ENCODE measurements at places on chromosomes 3 and 15.

DNA sequence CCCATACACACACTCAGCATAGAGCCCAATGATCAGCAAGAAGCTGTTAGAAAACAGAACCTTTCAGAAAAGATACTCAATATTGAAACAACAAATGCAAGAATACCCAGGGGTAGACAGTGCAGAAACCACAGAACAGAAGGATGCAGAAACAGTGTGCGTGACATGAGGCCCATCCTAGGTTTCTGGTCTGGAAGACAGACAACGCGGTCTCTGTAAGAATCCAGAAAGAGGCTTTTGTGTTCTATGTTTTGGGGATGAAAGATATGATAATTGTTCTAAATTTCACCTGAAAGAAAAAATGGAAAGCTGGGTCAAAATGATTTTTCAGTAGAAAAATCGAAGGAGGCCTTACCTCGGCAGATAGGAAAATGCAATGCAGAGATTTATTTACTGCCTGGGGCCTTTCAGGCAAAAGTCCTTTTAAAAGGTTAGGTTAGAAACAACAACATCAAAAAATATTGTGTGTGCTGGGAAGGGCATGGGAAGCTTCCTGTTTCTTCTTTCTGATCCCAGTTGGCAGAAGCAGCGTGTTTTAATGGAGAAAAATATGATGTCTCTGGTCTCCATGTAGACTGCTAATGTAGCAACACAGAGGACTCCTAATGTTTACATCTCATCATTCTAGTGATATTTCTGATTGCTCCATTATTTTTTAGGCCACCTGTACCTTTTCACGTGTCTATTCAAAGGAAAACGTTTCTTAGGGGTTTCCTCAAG, 17.0 kb downstream of the SYNM start:
- no peak for DNase-seq

GRCh38 chr15:56783156-56783856, 50.0 kb upstream of the ZNF280D start:
- DNase-seq = no peak

DNA sequence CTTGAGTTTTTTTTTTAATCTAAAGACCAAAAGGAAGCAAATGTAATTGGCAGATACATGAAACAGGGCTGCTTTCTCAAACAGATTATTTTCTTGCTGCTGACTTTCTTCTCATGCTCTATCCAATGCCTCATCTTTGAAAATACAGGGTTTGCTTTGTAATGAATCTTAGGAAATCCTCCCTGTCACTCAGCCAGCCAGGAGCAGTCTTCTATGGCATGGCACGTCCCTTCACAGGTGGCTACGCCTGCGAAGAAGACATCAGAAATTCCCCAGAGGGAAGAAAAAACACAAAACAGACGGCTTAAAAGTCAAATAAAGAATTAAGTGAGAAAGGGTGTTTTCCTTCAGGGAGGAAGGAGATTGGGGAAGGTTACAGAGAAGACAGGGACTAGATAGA, 242.5 kb downstream of the IGSF11 start:
- no peak for DNase-seq

DNA sequence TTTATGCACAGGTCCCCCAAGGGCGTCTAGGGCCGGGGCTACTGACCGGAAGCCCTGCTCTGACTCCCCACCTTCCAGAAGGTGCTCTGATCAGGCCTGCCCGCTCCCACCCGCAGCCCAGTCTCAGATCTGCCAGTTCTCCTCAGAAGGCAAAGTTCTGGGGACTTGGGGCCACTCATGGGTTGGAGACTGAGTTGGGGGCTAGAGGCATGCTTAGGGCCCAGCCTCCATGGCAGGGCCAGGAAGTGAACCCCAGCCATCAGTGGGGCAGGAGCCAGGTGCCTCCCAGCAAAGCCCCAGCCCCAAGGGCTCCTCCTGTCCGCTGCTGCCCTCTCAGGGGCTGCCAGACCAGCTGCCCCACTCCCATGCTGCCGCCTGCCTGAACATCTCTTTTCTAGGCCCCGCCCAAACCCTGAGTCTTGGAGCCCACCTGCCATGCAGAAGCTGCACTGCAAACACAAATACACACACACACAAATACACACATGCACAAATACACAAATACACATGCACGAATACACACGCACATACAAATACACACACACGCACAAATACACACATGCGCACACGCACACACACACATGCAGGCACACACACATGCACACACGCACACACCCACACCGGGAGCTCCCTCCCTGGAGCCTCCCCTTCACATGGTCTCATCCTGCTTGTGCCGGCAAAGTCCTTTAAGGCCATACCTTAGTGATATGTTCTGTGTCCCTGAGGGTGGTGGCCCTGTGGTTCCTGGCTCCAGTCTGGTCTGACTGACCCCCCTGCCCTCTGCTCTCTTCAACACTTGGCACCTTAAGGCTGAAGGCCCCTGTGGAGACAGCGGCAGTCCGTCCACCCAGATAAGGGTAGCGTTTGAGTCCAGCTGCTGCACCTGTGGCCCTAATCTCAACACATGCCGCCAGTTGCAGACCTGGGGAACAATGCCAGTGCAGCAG, 59.2 kb upstream of the KLF13 start:
- no peak for DNase-seq

- DNase-seq = no peak
Observed at GRCh38 chr3:114144909-114145688, 33.8 kb downstream of the DRD3 start.

- no peak for DNase-seq
Observed at GRCh38 chr3:64342940-64343688, 117.8 kb upstream of the PRICKLE2 start.

GRCh38 chr3:16686679-16687078, 81.5 kb upstream of the DAZL start:
- DNase-seq = no peak

DNA sequence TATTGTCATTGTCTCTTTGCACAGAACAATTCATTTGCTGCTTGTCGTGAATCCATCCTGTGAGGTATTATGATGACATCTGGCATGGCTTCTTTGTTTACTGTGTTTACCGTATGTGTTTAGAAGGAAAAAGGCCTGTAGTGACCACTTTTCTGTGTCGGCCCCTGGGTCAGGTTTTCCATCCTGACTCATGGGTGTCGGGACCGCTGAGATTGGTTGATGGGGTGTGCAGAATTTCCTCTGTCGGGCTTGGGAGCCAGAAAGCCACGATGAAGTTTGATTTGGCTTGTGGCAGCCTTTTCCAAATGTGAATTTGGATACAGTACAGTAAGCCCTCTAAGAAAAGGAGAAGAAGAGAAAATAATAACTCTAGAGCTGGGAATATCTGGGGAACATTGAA, 113.5 kb downstream of the FNDC3B start:
- no peak for DNase-seq

DNA sequence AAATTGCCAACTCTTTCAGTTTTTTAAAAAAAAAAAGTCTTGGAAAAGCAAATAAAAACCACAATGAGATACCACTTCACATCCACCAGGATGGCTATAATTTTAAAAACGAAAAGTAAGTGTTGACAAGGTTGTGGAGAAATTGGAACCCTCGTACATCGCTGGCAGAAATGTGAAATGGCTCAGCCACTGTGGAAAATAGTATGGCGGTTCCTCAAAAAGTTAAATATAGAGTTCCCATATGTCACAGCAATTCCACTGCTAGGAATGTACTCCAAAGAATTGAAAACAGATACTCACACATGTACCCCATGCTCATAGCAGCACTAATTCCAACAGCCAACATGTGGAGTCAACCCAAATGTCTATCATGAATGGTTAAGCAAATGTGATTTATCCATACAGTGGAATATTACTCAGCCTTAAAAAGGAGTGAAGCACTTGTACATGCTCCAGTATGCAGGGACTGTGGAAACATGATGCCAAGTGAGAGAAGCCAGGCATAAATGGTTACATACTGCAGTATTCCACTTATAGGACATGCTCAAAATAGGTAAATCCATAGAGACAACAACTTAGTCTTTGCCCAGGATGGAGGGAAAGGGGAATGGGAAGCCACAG, 73.8 kb upstream of the PCSK6 start:
- no peak for DNase-seq

- DNase-seq = no peak
Observed at GRCh38 chr15:81939604-81940440, 106.0 kb downstream of the MEX3B start.

GRCh38 chr3:46846624-46847542, 16.4 kb downstream of the MYL3 start:
- no peak for DNase-seq

DNA sequence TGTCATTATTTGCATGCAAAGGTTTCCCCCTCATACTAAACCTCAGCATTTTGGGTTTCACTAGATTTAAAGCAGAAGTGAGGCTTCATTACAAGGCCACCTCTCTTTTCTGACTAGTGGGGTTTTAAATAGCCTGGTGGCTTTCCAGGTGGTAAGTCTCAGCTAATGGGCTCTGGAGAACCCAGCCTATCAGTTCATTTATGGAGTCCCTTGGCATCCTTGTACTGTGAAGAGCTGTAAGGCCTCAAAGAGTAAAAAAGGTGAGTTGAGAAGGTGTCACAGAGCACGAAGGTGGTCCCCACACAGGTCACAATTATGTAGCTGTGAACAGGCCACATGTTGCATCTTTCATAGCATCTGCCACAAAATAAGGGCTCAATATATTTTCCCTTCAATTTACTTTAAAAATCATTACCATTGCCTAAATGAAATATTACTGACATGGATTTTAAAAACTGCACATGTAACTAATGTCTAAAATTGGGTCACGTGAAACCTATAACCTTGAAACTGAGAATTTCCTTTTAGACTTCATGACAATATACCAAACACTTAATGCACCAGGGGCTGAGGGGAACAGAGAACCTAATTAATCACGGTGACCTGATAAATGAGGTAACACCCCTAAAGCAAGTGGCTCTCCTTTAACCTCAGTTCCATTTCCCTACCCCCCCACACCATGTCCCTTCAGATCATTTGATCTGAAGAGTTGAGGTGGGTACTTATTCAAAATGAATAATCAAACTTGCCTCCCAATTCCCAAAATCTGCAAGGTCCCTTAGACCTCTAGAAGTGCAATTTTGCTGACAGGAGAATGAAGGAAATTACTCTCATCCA, 1.3 kb downstream of the NGLY1 start:
- no peak for DNase-seq

DNA sequence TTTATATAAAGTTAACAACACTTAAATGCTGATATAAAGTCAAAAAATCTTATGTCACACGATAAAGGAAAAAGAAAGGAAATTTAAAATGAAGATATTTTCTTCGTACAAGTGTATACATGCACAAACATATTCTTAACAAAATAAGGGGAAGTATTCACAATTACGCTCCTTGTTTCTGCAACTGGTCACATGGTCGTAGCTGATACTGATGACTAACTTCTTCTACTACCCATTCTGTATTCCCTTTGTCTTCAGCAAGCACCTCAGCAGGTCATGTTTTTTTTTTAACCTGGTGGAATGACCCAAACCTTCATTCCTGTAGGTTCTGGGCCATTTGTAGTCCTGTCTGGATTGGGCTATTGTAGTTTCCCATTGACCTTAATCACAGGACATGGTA, 30.0 kb upstream of the CMTM8 start:
- no peak for DNase-seq

DNA sequence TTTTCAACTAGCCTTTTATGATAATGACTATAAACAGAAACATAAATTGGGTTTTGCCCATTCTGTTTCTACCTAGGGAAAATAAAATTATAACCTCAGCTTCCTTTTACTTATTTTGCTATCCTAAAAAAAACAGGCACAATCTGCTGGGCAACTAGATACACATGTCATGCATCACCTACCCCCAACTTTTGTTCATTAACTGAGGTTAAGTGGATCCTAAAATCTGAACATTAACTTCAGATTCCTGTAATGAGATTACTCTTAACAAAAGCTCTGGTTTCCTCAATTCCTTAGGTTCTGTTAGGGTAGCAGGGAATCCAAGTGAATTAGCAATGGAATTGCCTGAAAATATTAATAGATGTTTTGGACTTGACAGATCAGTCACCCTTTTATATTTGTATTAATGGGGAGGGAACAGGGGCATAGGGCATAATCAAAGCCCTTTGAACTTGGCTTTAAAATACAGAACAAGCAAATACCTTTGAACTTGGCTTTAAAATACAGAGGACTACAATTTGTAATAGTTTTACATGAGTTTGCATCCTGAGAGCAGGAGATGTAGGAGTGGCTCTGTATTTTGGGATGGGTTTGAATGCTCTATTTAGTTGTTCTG, 106.6 kb downstream of the FEZF2 start:
- no peak for DNase-seq

GRCh38 chr3:183762304-183762703, 63.1 kb downstream of the MAP6D1 start:
- DNase-seq = no peak

- no peak for DNase-seq
Observed at GRCh38 chr3:136819392-136819730, 435 bp downstream of the SLC35G2 start.

DNA sequence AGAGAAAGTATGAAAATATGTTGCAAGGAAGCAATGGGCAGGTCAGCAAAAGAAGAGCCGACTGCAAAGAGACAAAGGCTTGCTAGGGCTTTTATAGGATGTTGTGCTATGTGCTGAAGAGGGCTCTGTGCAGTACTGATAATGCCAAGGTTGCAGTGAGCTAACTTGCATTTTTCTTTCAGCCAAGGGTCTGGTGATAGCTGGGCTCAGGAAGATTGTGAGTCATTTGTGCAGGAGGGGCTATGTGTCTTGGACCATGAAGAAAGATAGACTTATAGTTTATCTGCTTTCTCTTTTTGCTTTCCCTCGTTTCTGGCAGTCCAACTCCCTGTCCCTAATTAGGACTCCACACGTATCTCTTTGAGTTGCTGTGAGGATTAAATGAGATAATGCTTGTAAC, 64.5 kb upstream of the LRIG1 start:
- DNase-seq = no peak

DNA sequence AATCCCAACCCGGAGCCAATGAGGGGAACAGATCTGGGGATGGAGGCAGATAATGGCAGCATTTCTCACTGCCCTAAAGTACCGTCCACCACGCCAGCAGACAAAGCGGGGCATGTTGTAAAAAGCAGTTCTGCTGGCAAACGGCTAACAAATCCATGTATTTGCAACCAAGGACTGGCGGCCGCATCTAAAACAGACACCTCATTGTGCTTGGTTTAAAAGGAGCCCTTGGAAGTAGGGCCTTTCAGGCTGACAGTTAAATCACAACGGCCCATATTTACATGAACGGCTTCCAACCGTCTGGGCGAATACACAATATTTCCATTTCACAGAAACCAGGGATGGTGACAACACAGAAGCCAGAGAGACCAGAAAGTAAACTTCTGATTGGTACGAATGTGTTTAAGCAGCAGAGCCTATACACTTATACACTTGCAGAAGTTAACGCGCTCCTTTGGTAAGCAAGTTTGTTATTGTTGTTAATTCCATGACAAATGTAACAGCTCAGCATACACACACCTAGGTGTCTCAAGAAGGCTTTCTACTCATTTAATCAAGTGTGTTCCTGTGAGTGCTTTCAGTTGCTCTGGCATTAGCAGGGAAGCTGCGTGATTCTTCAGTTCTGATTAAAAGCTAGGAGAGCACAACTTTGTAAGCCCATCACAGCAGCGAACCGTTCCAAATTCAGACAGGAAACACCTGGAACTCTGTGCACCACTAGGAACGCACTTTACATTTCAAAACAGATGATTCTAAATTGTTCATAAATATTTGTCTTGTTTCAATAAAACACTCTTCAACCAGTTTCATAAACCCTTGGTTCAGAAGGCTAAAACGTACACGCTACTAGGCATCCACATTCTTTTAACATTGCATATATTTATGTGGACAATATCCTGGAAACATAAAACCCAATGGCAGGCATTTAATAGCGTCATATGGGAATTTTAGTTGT, 112.9 kb downstream of the PDZRN3 start:
- DNase-seq = no peak

- DNase-seq = no peak
Observed at GRCh38 chr3:31934866-31935265, 46.2 kb downstream of the OSBPL10 start.

GRCh38 chr15:80252121-80252518, at the start of gene CTXND1:
TSS of gene CTXND1 (minus strand) at chr15:80252213. CDS start at chr15:80201949, 50,264 bp downstream.
- no peak for DNase-seq
